ENCODE measurements at places on chromosomes 1 and 21.

GRCh38 chr1:20190256-20191160, 4.2 kb upstream of the PLA2G2C start:
- DNase-seq, result no peak

- no peak for DNase-seq
Measured at GRCh38 chr1:219927298-219927955, 930 bp downstream of the SLC30A10 start.

DNA sequence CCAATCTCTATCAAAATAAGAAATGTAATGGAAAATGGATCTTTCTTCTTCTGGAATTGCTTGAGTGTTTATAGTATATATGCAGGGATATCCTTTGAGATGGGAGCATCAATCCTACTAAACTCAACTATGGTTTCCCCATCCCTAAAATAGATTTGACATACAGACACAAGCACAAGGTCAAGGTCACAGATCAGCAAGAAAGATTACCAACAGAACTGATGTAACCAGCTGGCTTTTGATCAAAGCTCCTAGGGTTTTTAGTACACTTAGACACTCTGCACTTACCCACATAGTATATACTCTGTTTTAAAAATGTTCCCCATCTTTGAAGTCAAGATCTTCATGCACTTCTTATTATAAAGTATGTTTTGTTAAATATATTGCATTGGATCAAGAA, 85.5 kb downstream of the NRIP1 start:
- DNase-seq, result no peak

GRCh38 chr1:198155253-198155652, 1.5 kb upstream of the NEK7 start:
- no peak for DNase-seq

GRCh38 chr1:43548285-43549271, 17.9 kb downstream of the PTPRF start:
- DNase-seq, result no peak

GRCh38 chr1:237197470-237198425, 155.8 kb downstream of the RYR2 start:
- no peak for DNase-seq

DNA sequence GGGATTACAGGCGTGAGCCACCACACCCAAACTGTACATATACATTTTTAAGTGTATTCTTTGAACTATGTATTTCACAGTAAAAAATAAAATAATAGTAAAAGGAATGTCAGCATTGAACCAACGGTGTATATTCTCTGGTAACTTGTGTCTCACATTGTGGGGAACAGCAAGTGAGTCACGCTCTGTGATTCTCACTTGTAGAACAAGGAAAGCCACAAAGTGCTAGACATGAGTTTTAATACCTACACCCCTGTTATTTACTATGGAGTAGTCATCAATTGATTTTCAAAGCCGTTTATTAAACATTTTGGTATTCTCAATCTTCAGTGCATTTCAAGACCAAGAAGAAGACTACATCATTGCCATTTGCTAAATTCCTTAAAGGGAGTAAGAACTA, 197.2 kb downstream of the GPATCH2 start:
- DNase-seq, result no peak

- no peak for DNase-seq
Measured at GRCh38 chr21:42695697-42696380, 42.4 kb downstream of the PDE9A start.

GRCh38 chr21:44687671-44688070, 5.7 kb upstream of the KRTAP12-1 start:
- DNase-seq, result no peak

DNA sequence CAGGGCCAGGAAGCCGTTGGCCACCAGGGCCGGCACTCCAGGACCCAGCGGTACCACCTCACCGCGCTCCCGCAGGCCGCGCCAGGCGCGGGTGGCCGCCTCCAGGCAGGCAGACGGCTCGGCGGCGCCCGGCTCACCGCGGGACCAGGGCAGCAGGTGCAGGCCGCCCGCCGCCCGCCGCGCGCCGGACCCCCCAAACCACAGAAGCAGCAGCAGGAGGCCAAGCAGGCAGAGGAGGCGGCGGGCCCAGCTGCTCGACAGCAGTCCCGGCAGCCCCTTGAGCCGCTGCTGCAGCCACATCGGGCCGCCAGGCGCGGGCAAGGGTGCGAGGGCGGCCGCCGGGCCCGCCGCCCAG, 312 bp downstream of the KIAA2013 start:
- DNase-seq, result no peak

GRCh38 chr1:163305441-163305840, 16.3 kb upstream of the NUF2 start:
- DNase-seq, result no peak

DNA sequence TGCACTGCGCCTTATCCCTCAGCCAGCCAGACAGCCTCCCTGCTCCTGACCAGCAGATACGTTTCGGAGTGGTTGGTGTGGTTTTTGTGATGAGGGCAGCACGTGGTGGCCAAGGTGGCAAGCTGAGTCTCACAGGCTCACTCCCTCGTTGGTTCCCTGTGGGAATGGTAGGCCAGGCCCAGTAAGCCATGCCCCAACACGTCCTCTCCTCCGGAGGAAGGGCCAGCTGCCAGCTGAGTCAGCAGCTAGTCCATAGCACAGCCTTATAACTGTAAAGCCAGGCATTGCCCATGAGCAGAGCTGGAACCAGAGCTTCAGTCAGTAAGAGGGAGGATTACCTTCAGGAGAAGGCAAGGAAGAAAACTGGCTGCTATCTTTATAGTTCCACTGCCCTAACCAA, 29.5 kb downstream of the SZRD1 start:
- no peak for DNase-seq

Data from NK-92 treated with Interleukin-12 subunit alpha and Interleukin-12 subunit beta, amount 100 ng/mL, for 24 hours (cell line).